ENCODE measurements at places on chromosomes 16 and 17. TPM values are rescaled to one million over a fixed set of nuclear protein-coding genes. Genes with fewer than 3 reads are reported as not detected.

GRCh38 chr17:51351080-51351479 lies 90.7 kb downstream of the UTP18 start:
- H3K4me1 ChIP-seq, result no peaks in the 10 kb centered on the region
- no peak overlapping the region for H3K4me3 ChIP-seq
- no peaks in the 10 kb centered on the region for H3K27me3 ChIP-seq

DNA sequence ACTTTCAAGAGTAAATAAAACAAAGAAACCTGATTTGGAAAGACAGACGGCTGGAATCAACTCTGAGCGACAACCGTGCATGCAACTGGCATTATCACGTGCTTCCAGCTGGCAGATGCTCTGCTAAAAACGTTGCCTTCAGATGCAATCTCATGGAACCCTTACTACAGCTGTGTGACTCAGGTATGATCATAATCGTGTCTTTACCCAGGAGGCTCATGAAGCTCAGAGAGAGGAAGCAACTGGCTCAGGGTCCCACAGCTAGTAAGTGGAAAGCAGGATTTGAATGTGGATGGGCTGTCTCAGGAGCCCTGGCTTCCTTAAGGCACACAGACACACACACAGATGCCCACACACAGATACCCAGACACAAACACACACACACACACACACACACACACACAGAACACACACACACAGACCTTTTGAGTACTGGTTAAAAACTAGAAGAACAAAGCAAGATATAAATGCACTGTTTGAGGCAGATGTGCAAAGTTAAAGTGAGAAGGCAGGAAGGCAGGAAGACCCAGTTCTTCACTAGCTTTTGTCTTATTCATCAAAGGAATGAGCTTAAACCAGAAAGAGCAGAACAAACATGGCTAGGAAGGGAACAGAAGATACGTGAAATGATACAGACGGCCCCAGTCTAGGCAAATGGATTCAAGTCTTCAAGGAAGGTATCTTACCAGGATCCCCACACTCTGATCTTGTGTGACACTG lies 275.2 kb downstream of the MAF start:
- peaks cover 2% of the 10 kb centered on the region for H3K4me1 ChIP-seq
- H3K4me3 ChIP-seq, result no peak overlapping the region
- H3K27me3 ChIP-seq, result no peaks in the 10 kb centered on the region
- no peak for DNase-seq
- H3K36me3 ChIP-seq, result no peaks in the 10 kb centered on the region
- H3K27ac ChIP-seq, result no peak overlapping the region

GRCh38 chr16:10935226-10935915 lies 6.9 kb downstream of the DEXI start:
- H3K4me3 ChIP-seq, result no peak overlapping the region
- DNase-seq, result no peak
- no peak overlapping the region for H3K27ac ChIP-seq
- H3K36me3 ChIP-seq, result no peaks in the 10 kb centered on the region
- peaks cover 74% of the 10 kb centered on the region for H3K4me1 ChIP-seq

GRCh38 chr16:58087209-58087913 lies 41.8 kb downstream of the CFAP20 start:
- H3K27me3 ChIP-seq, result no peaks in the 10 kb centered on the region
- H3K27ac ChIP-seq, result no peak overlapping the region
- no peaks in the 10 kb centered on the region for H3K36me3 ChIP-seq
- DNase-seq, result no peak
- no peaks in the 10 kb centered on the region for H3K4me1 ChIP-seq

GRCh38 chr16:70565053-70565452 lies 41.4 kb downstream of the SF3B3 start:
- DNase-seq, result peak; percentile 74
- no peaks in the 10 kb centered on the region for H3K27me3 ChIP-seq
- H3K4me1 ChIP-seq, result peaks cover 13% of the 10 kb centered on the region
- H3K27ac ChIP-seq, result peak overlapping the region; percentile 28
- no peak overlapping the region for H3K4me3 ChIP-seq

DNA sequence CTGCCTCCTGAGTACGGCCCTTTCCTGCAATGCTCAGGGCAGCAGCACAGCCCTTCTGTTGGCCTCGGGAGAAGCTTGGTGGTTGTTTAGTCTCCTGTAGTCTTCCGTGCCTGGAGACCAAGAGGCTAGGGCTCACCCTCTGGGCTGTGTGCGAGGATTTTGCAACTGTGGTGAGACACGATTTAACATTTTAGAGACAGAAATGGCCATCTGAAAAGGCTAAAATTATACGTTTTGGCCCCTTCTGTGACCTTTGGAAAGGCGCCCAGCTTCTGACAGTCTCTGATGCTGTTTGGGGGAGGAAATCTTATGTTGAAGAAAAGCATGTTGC lies 33.1 kb downstream of the FOXL1 start:
- DNase-seq, result no peak
- H3K4me1 ChIP-seq, result no peaks in the 10 kb centered on the region
- H3K27me3 ChIP-seq, result no peaks in the 10 kb centered on the region
- no peaks in the 10 kb centered on the region for H3K36me3 ChIP-seq

- no peaks in the 10 kb centered on the region for H3K27me3 ChIP-seq
- DNase-seq, result no peak
- H3K36me3 ChIP-seq, result no peaks in the 10 kb centered on the region
- H3K27ac ChIP-seq, result no peak overlapping the region
- H3K4me1 ChIP-seq, result no peaks in the 10 kb centered on the region
Measured at GRCh38 chr16:27169511-27170071, 33.7 kb upstream of the KDM8 start.

- H3K4me3 ChIP-seq, result no peak overlapping the region
- no peak overlapping the region for H3K27ac ChIP-seq
- H3K27me3 ChIP-seq, result peaks cover 26% of the 10 kb centered on the region
- DNase-seq, result no peak
- no peaks in the 10 kb centered on the region for H3K36me3 ChIP-seq
Measured at GRCh38 chr16:23755484-23755809, 621 bp downstream of the CHP2 start.

DNA sequence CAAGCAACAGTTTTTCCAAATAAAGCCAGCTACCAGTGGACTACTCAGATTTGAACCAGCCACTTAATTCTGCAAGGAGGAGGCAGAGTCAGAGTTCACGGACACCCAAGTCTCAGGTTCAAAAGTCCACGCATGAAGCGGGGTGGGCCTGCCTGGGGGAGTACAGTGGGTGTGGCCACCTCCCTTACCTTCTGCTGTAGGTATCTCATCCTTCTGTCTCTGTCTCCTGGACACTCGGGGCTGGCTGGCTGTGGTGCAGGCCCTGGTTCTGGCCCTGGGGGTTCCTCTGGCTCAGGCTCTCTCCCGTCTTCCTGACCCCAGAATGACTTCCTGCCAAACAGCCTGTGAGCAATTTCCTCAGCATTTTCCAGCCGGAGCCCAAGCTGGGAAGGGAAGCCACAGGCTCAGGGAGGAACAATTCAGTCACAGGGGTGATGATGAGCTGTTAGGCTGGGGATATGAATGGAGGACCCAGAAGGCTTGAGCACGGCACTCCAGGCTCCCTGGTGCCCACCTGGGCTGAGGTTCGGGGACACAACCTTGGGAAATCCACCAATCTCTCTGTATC lies 101.9 kb downstream of the LITAF start:
- H3K27ac ChIP-seq, result no peak overlapping the region
- no peaks in the 10 kb centered on the region for H3K27me3 ChIP-seq
- H3K4me1 ChIP-seq, result no peaks in the 10 kb centered on the region
- no peak for DNase-seq

The UNK gene
- total RNA-seq, result 29.6 TPM

The LLGL2 gene
- 1.4 TPM for total RNA-seq

The STAT5A gene
- total RNA-seq, result 90.6 TPM

The ATP2A3 gene
- 4.4 TPM for total RNA-seq

The CIBAR2 gene
- total RNA-seq, result not detected

The NPIPA7 gene
- not detected for total RNA-seq

The TEX19 gene
- total RNA-seq, result not detected

The CCL17 gene
- total RNA-seq, result not detected

The COPZ2 gene
- total RNA-seq, result 52.3 TPM

The NUDT16L1 gene
- total RNA-seq, result 19.8 TPM
